ENCODE measurements at places on chromosomes 6 and 20.

GRCh38 chr6:33208091-33208967 is at the start of gene RING1:
Gene RING1 (plus strand): TSS chr6:33208500. CDS start chr6:33208823, 323 bp downstream.
- DNase-seq: peak; percentile 79

DNA sequence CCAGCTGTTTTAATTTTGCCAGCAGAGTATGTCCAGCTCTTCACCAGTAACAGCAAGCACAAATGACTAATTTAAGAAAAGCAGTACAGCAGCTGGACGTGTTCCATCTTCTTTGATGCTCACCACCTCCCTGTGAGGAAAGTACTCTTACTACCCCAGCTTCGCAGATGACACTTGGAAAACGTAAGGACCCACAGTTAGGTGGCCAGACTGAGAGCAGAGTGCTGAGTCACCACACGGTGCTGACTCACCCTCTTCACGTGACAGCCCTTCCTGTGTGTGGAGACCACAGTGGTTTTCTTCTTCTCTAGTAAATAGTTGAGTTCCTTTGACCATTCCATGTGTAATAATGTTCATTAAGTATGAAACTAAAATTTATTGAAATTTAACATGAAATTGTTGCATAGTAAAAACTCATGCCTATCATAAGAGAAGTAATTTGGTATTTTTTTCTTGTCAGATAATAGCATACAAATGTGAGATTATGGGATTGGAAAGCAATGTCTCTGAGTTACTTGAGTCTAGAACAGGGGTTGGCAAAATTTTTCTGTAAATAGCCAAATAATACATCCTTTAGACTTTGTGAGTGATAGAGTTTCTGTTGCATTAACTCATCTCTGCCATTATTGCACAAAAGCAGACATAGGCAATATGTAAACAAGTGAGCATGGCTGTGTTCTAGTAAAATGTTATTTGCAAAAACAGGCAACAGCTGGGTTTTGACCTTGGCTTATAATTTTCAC is 76.6 kb downstream of the SLX4IP start:
- DNase-seq: no peak

DNA sequence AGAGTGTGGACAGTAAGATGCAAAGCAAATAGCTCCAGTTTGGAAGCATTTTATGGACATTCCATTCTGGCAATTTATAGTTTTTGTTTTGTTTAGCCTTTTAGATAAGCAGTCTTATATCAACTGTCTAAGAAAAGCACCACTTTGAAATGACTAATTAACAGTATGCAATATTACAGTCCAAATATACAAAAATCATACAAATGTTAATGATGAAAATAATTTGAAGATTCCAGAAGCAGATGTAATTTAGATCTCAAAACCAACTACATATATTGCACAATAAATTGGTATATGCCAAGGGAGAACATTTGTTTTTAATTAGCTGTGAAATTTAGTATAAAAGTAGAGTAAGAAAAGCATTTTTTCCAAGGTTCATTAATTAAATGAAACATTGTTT is 158.8 kb downstream of the KIF6 start:
- DNase-seq: no peak

DNA sequence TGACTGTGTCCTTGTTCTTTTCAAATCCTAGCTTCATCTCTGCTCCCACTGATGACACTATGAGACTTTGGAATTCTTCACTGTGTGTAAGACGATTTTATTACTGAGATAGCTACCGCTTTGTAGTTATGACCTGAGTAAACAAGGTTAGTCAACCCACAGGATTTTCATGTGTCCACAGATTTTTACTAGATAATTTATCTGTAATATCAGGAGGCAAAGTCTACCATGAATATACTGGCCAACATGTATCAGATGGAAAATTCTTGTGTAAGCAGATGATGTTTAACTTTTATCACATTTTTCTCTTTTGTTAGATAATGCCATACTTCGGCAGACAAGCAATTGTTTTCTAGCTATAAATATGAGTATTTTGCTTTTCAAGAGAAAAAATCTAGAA is 119.8 kb downstream of the SGK1 start:
- DNase-seq: no peak

DNA sequence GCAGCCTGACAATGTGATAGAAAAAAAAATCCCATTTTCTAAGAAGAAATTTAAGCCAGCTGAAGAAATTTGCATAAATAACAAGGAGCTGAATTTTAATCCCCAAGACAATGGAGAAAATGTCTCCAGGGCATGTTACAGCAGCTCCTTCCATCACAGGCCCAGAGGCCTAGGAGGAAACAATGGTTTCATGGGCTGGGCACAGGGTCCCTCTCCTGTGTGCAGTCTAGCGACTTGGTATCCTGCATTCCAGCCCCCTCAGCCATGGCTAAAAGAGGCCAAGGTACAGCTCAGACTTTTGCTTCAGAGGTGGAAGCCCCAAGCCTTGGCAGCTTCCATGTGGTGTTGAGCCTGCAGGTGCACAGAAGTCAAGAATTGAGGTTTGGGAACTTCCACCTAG is 73.1 kb downstream of the C6orf118 start:
- no peak for DNase-seq

- no peak for DNase-seq
Measured at GRCh38 chr20:59204165-59204894, 40.7 kb downstream of the ZNF831 start.

DNA sequence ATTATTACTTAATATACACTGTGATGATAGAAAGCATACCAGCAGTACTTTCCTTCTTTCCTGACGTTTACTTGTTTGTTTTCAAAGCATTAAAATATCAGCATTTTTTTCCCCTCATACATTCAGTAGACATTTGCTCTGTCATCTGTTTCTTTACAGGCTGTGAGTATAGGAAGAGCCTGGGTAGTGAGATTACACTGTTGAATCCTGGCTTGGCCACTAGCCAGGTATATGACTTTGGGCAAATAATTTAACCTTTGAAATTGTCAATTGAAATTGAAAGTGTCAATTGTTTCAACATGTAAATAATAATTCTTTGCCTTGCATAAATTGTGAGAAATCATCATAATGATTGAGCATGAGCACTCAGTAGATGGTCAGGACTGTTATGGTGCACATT is 336.2 kb downstream of the CDKAL1 start:
- DNase-seq: no peak

DNA sequence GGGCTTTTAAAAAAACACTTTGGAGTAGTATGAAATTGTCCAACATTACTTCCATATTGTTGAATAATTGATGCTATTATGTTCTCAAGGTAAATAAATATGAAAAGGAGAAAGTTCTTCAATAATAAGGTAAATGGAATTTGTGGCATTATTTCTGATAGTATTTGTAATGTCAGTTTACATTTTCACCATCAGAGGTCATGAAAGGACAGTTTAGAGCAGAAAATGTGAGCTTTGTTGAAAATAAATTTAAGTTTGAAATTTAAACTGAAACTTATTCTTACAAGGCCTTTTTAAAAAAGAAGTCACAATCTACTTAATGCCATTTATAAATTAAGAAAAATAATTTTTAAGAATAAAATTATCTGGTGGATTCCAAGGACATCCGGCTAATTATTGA is 15.8 kb upstream of the CEP162 start:
- no peak for DNase-seq

GRCh38 chr6:39309942-39310531 is 4.2 kb downstream of the KCNK17 start:
- no peak for DNase-seq

DNA sequence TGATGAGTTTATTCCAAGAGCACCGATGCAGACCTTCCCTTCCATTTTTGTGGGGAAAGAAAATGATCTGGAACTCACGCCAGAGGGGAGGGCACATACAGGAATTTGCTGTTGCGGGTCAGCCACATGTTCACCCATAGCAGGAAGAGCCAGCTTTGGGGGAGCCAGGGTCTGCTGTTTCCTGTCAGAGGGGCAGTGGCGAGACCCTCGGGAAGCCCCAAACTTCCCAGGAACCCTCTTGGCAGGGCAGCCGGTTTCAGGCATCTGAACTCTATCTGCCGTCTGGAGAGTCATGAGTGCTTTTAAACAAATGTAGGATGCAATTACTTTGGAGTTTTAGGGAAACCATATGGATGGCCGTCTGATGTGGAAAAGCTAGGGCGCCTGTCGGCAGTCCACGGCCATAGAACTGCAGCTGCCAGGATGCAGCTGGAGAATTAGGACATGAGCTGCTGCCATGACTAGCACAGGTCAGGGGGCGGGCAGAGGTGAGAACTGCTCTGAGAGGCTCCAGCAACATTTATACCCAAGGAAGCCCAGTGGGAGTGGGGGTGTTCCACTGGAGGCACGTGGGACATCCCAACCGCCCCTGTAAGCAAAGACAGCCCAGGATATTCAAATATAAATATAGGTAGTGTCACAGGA is 14.8 kb upstream of the SERPINB9 start:
- DNase-seq: no peak

DNA sequence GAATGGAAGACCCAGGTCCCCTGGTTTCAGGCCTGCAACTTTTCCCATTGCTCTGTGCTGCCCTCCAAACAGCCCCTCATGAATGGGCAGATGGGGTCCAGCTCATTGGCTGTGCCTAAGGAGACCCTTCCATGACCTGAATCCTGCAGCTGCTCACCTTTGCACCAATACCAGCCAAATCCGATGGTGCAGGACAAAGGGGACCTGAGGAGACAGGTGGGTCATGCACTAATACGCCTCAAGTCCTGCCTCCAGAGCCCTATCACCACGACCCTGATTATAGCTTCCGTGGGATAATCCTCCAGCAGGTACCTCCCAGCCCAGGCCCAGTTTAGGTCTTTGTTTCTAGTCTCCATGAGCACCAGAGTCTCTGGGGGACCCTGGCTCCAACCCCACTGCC is 16.8 kb downstream of the TREM1 start:
- no peak for DNase-seq

GRCh38 chr6:78089531-78089930 is 436.7 kb downstream of the MEI4 start:
- DNase-seq: no peak

DNA sequence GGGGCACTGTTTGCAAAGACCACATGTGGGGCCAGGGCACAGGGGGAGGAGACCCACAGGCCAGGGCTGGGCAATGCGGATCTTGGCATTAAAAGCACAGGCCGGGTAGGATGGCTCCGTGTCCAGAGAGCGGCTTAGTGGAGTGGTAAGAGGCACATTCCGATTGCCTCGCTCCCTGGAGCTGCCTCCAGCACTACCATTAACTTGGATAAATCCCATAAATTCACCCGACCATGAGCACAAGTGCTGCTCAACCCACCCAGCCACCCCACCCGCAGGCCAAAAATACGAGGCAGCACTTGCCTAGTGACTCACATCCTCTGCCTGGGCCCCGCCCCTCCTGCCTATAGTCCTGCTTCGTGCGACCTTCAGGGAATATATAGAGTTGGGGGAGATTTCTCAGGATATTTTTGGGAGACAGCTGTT is 67.5 kb upstream of the QKI start:
- DNase-seq: no peak

- no peak for DNase-seq
Measured at GRCh38 chr20:14720251-14720650, 382.8 kb upstream of the FLRT3 start.

- no peak for DNase-seq
Measured at GRCh38 chr20:4581838-4582237, 139.9 kb upstream of the PRND start.

DNA sequence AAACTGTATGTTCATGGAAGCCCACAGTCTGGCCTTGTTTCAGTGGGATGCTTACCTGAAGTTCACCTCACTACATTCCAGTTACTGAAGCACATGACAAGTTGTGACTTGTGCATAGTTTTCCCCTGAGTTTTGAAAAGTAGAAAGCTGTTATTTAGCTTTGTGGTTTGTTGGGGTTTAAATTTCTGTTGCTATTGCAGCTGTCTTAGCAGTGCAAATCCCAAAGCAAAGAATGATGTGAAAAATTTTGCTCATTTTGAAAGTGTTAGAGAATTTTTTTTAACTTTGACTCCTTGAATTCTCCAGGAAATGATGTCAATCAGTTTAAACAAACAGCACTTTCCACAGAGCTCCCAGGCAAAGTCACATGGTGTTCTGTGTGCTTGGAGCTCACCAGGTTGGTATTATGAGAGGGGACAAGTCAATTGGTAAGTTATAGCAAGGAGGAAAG is 268.4 kb downstream of the ADGRG6 start:
- no peak for DNase-seq

GRCh38 chr6:27267857-27268434 is 20.4 kb downstream of the PRSS16 start:
- DNase-seq: no peak

GRCh38 chr6:113695516-113695915 is 161.6 kb upstream of the MARCKS start:
- DNase-seq: no peak

DNA sequence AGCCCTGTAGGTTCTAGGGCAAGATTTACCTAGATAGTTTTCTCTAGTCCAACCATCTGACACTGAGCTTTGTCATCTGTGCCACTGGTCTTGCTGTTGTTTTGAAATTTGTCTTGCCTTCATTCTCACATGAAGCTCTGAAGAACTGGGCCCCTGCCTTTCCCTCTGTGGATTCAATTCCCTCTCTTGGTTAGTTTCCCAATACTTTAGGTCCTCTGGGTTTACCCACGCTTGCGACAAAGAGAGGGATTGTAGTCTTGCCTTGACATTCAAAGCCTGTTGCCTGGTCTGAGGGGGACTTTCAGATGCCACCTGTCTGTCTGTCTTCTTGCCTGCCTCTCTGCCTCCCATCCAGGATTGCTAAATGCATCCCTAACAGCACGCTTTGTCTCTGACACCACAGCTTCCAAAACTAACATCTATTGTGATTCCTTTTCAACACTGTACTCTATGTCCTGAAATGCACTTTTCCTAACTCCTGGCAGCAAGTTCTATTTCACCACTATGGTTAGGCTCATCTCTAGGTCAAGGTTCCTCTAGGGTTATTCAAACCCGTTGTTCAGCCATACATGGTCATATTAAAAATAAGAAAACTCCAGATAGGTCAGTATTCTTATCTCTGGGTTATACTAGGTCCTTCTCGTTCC is 25.5 kb upstream of the MANEA start:
- no peak for DNase-seq

GRCh38 chr6:157592541-157592940 is 211.6 kb downstream of the ZDHHC14 start:
- DNase-seq: no peak

DNA sequence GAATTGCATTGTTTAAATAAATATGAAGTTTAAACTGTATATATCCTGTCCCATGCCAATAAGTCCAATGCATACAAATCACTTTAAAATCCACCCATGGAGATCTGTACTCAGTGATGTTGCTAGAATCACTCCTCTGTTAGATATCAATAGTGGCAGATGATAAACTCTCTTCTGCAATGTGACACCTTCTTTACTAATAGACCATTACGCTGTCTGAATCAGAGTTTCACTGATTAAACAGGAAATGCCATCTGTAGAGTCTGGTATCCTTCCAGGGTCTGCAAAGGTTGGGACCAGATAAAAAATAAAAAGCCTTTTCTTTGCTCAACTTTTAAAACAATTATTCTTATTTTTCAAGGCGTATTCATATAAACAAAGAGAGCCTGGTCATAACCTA is 134.5 kb downstream of the EDN3 start:
- no peak for DNase-seq

- no peak for DNase-seq
Measured at GRCh38 chr6:45721665-45722064, 294.0 kb downstream of the CLIC5 start.

- no peak for DNase-seq
Measured at GRCh38 chr6:79438030-79438429, 99.2 kb downstream of the LCA5 start.

- DNase-seq: no peak
Measured at GRCh38 chr6:148935705-148936435, 189.0 kb downstream of the UST start.

- DNase-seq: no peak
Measured at GRCh38 chr6:112005013-112005371, 48.9 kb upstream of the CCN6 start.
